ENCODE measurements at places on chromosomes 11 and 22.
A peak's percentile ranks its signal among the peaks of the same experiment; 100 is the strongest.

DNA sequence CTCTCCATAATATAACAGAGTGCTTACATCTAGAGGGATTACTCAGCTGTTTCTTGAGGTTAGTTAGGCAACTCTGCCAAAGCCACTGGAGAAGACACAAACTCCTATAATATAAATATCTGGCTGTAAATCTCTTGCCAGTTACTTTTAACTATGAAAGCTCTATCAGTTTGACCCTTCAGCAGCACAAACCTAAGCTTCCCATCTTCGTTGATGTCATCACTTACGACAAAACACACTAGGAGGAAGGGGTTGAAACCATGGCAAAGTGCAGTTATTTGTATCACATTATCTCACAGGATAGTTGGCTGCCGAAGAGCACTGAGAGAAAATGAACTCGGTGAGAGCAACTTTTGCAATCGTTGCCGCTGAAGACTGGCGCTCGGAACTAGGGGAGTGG, 922.1 kb downstream of the OPCML start:
- no peak for DNase-seq

DNA sequence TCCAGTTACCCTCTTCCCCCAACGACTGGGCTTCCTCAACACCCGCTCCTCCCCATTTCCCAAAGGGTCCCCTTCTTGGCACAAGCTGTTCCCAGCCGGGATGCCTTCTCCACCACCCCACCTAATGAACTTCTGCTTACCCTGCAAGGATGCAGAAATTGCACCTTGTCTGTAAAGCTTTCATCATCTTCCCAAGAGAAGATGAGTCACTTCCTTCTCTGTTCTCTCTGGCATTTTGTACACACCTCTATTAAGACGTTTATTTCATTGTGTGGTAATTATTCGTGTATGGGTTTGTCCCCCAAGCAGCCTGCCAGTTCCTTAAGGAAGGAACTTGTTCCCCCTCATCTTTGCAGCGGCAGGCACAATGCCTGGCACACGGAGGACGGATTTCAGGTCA, 351.1 kb downstream of the CADM1 start:
- DNase-seq = no peak

DNA sequence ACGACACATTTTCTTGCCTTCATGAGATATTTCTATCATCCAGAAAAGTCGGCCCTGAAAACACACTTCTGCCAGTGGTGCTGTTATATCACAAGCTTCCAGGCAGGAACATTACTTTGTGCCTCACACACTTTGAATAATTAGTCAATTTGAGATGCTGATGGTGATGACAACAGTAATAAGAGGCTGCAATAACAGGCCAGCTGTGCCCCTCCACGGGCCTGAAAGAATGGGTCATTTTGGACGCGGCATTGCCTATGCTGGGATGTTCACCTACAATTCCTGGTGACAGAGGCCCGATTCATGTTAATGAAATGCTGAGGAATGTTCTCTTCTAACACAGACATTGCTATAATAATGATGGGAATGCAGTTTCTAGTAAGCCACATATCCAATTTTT, 463.8 kb upstream of the KIRREL3 start:
- no peak for DNase-seq

- DNase-seq = no peak
Observed at GRCh38 chr11:15890031-15890713, 466.2 kb downstream of the SOX6 start.

GRCh38 chr11:128948583-128948982, 5.9 kb upstream of the TP53AIP1 start:
- no peak for DNase-seq

- DNase-seq = no peak
Observed at GRCh38 chr11:24651873-24652272, 155.0 kb downstream of the LUZP2 start.

- no peak for DNase-seq
Observed at GRCh38 chr11:11813288-11813962, 28.3 kb upstream of the USP47 start.

DNA sequence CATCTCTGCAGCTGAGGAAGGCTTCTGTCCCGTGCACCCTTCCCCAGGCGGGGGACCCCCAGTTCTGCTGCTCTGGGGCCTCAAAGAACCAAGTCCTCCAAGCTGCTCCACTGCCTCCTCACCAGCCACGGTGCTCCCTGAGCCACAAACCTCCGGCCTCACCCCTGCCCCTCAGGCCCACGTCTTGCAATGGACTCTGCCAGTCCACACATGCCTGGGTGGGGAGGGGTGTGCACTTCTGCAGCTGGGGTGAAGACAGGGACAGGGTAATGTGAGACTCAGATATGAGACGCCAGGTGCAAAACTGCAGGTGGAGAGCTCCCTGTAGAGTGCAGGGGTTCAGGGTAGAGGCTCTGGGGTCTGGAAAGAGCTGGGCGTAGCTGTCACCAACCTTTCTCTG, 3.2 kb upstream of the PTDSS2 start:
- no peak for DNase-seq

DNA sequence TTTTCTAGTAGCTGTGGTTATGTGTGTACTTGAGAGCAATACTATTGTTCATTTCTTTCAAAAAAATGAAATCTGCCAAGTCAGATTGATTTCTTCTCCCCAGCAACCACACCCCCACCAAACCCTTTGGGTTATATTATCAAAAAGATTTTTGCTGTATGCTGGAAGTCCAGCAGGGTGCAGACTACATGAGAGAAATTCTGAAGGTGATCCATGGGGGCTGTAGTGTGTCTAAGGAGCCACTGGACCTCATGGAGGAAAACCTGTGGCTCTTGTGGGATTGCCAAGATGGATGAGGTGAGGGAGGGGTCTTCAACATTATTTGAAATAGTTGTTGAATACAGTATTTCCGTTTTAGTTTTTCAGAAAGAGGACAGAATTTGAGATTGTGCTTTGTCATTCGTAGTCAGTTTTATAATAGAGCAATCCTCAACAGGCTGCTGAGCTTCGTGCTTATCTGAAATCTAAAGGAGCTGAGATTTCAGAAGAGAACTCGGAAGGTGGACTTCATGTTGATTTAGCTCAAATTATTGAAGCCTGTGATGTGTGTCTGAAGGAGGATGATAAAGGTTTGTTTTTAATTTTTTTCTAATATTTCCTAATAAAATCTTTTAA, 3.1 kb downstream of the EIF3M start:
- no peak for DNase-seq

GRCh38 chr11:126702987-126703386, 297.6 kb downstream of the KIRREL3 start:
- DNase-seq = no peak

- no peak for DNase-seq
Observed at GRCh38 chr11:57299150-57299737, 25.5 kb downstream of the TNKS1BP1 start.

DNA sequence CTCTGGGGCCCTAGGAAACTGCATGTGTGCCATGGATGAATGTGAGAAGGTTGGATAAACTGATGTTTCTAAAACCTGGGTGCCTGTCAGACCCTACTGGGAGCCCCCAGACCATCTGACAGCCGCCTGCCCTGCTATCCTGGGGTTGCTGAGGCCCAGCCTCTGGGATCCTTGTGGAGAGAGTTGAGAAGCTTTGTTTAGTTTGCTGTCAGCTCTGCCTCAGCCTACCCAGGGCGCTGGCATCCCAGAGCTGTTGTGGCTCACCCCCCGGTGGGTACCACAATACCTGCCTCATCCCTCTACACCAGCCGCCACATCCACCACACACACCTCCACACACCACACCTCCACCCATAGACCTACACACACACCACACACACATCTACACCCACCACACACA, 38.5 kb upstream of the HMOX1 start:
- peak; percentile 33 for DNase-seq

- peak; percentile 45 for DNase-seq
Observed at GRCh38 chr22:50726643-50727340, 11.2 kb upstream of the ACR start.

DNA sequence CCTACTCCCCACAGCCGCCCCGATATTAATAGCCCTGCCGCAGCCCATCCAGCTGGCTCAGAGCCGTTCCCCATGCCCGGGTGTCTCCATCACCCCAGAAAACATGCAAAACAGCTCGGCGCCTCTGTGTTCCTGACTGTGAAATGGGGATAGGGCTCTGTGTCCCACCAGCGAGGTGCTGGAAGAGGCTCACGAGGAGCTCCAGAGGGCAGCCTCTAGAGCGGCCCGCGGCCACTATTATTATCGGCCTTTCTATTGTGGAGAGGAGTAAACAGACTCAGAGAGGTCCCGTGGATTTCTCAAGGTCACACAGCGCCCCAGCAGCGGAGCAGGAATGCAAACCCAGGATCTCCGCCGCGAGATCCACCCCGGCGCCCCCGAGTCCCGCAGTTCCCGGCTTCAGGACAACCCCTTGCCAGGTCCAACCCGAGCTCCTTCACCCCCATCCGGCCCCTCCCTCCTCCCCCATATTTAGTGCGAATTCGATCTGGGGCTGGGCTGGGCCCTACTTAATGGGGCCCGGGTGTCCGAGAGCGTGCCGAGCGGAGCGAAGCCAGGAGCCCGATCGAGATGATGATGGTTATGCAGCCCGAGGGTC, at the start of gene ACTN3:
Gene ACTN3 (plus strand): TSS at position 536 of the 598 bp plus-strand sequence. CDS start 35 bp downstream, at position 571.
- peak; percentile 75 for DNase-seq

GRCh38 chr11:100774859-100775258, 87.8 kb downstream of the ARHGAP42 start:
- no peak for DNase-seq

DNA sequence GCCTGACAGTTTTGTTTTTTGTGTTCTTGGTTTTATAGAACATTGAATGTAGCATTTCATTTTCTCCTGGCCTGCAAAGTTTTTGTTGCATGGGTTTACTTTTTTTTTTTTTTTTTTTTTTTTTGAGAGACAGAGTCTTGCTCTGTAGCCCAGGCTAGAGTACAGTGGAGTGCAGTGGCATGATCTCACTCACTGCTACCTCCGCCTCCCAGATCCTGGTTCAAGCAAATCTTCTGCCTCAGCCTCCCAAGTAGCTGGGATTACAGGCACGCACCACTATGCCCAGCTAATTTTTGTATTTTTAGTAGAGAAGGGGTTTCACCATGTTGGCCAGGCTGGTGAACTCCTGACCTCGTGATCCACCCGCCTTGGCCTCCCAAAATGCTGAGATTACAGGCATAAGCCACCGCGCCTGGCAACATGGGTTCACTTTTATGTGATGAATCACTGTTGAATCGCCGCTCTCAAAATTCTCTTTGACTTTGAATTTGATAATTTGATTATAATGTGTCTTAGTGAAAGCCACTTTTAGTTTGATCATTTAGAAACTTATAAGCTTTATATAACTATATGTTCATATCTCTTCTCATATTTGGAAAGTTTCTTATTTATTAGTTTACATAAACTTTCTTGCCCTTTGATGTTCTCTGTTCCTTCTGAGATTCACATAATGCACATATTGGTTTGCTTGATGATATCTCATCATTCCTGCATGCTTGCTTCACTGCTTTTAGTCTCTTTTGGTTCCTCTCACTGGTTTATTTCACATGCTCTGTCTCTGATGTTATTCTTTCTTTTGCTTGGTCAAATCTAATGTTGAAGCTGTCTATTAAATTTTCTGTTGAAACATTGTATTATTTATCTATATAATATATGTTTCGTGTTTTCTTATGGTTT, 589.0 kb upstream of the CNTN5 start:
- DNase-seq = no peak

DNA sequence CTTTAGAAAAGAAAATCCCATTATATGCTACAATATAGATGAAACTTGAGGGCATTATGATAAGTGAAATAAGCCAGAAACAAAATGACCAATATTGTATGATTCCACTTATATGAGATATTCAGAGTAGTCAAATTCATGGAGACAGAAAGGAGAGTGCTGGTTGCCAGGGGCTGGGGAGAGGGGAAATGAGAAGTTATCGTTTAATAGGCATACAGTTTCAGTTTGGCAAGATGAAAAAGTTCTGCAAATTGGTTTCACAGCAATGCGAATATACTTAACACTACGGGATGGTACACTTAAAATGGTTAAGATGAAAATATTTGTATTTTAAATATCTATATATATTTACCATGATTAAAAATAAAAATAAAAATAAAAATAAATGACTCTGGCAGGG, 31.1 kb upstream of the RDX start:
- no peak for DNase-seq

DNA sequence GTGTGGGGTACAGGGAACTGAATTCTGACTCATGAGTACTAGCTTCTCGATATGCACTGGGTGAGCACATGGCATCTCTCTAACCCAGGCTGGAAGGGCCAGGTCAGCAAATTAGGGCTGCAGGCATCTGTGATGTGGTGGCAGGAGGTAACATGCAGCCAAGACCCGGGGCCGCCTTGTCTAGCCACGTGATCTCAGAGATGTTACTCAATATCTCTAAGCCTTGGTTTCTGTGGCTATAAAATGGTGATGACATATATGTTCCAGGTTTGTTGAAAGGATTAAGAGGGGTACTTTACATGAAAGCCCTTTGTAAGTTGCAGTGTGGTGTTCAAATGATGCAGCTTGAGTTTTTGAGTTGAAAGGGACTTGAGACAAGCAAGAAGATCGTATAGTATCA, 3.2 kb downstream of the ST14 start:
- no peak for DNase-seq

GRCh38 chr11:101278286-101278685, 148.7 kb upstream of the PGR start:
- no peak for DNase-seq

- no peak for DNase-seq
Observed at GRCh38 chr11:105148241-105148640, 8.7 kb upstream of the CARD18 start.

GRCh38 chr22:37439347-37439746, 12.1 kb upstream of the ELFN2 start:
- DNase-seq = no peak

DNA sequence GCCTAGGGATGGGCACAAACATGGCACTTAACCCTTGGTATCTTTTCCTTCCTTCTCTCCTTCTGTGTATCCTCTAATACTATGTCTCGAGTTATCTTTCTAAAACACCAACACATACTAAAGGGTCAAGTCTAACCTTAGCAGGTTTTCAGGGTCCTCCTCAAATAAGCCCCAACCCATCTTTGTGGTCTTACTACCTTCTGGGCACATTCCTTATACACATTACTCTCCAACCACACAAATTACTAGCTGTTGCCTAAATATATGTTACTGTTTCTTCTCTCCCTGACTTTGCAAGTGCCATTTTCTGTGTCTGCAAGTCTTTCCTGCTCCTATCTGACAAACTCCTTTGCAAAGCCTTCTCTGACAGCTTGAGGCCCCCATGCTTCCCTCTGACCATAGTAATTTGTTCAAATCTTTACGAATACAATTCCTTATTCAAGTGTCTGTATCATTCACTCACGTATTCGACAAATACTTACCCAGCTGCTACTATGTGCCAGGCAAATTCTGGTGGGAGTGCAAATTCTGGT, 15.8 kb upstream of the NUP160 start:
- no peak for DNase-seq

- DNase-seq = peak; percentile 71
Observed at GRCh38 chr22:17117400-17117799, 3.8 kb downstream of the TMEM121B start.

GRCh38 chr11:132777067-132777975, 755.0 kb downstream of the OPCML start:
- no peak for DNase-seq
